CD8-positive, alpha-beta memory T cell (primary cell): ENCODE measurements at places on chromosomes 13 and 19.

DNA sequence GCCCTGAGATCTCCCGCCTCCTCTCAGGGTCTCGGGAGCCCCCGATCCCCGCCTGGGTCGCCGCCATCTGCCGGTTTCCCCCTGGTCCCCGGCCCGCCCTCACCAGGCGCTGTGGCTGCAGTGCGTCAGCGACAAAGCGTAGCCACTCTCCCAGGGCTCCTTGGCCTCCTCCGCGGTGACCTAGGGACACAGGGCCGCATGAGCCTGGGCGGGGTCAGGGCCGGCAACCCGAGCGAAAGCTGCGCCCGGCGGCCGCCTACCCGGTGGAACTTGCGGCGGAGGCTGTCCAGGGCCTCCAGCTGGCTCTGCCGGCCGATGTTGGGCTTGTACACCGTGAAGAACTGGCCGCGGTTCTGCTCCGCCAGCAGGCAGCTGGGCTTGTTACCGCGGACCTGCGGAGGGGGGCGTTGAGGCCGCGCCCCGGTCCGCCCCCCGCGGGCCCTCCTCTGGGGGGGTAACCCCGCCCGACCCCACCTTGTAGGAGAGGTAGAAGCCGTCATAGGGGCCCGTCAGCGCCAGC is 5.3 kb downstream of the GPX4 start:
- no peak for DNase-seq

GRCh38 chr19:3672575-3672948 is 27.7 kb downstream of the PIP5K1C start:
- no peak for DNase-seq

GRCh38 chr13:95608640-95609323 is 35.7 kb downstream of the DZIP1 start:
- no peak for DNase-seq

- no peak for DNase-seq
Measured at GRCh38 chr13:112715210-112715609, 25.4 kb downstream of the ATP11A start.

DNA sequence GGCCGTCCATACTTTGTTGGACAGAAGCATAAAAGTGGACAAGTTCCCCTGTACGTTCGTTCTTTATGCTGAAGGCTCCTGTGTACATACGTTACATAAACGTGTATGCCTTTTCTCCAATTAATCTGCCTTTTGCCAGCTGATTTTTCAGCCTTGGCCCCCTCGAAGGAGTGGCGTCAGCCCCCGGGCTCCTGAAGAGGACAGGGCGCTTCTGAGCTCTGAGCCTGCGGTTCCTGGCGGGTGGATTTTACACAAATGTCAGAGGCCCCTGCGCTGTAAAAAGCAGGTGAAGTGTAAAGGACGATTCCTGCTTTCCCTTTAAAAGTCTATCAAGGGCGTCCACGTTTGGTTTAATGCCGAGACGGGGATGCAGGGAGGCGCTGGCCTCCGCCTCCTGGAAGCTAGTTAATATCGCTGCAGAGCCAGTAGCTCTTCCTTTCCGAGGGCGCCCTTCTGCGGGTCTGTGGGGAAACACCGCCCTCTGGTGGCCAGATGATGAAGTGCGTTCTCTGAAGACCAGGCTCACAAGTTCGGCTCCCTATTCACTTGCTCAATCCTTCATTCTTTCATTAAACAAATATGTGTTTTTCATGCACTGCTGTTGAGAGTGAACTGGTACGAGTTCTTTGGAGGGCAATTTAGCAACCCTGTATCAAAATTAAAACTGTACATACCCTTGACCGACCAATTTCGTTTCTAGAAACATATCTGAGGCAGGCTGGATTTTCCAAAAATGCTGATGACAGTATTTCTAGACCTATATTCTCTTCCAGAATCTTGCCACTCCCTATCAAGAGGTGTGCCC is 62.0 kb downstream of the GPR12 start:
- DNase-seq, result peak; percentile 70

GRCh38 chr13:111874981-111875380 is 192.0 kb upstream of the SOX1 start:
- DNase-seq, result no peak

- DNase-seq, result no peak
Measured at GRCh38 chr13:113561417-113562084, 23.0 kb upstream of the TFDP1 start.
